ENCODE measurements at places on chromosomes 3 and 15. TPM values are rescaled to one million over a fixed set of nuclear protein-coding genes. Genes with fewer than 3 reads are reported as not detected.
A peak's percentile ranks its signal among the peaks of the same experiment; 100 is the strongest.

The SAMMSON gene
- not detected for total RNA-seq

The LRRC3B gene
- total RNA-seq, result not detected

The IGSF11 gene
- total RNA-seq, result 0.19 TPM

The DPPA2 gene
- total RNA-seq, result not detected

GRCh38 chr3:110736332-110736731 lies 335.3 kb upstream of the NECTIN3 start:
- H3K4me1 ChIP-seq, result no peaks in the 10 kb centered on the region
- no peaks in the 10 kb centered on the region for H3K27me3 ChIP-seq
- H3K36me3 ChIP-seq, result no peaks in the 10 kb centered on the region
- no peak overlapping the region for H3K4me3 ChIP-seq
- H3K27ac ChIP-seq, result no peak overlapping the region

The CRABP1 gene
- 0.65 TPM for total RNA-seq

GRCh38 chr3:8970971-8971589 lies 7.8 kb upstream of the RAD18 start:
- H3K27ac ChIP-seq, result no peak overlapping the region
- peaks cover 10% of the 10 kb centered on the region for H3K27me3 ChIP-seq
- H3K4me3 ChIP-seq, result no peak overlapping the region
- peak; percentile 69 for DNase-seq
- no peaks in the 10 kb centered on the region for H3K36me3 ChIP-seq

The MOBP gene
- 0.34 TPM for total RNA-seq

GRCh38 chr15:67548862-67549651 lies 6.6 kb downstream of the MAP2K5 start:
- peaks cover 39% of the 10 kb centered on the region for H3K4me1 ChIP-seq
- H3K27me3 ChIP-seq, result no peaks in the 10 kb centered on the region
- H3K36me3 ChIP-seq, result peaks cover 4% of the 10 kb centered on the region
- no peak overlapping the region for H3K27ac ChIP-seq
- no peak for DNase-seq

The CCDC191 gene
- total RNA-seq, result 5.4 TPM

DNA sequence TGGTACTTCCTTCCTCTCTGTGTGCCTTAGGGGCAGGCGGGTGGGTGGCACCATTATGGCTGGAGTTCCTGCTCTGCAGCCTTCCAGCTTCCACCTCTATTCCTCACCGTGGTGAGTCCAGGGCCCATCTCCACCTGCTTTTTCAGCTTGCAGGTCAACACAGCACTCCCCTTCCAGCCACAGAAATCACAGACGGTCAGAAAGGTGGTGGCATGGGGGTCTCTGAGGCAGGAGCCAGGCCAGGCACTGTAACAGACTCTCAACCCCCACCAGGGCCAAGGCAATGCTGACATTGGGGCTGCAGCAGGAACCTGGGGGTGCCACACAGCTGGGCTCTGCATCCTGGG lies 16.6 kb downstream of the KLF15 start:
- no peaks in the 10 kb centered on the region for H3K36me3 ChIP-seq
- DNase-seq, result no peak
- peaks cover 9% of the 10 kb centered on the region for H3K27me3 ChIP-seq
- H3K4me3 ChIP-seq, result no peak overlapping the region

GRCh38 chr15:54026891-54027290 lies 48.6 kb downstream of the UNC13C start:
- H3K4me1 ChIP-seq, result no peaks in the 10 kb centered on the region
- DNase-seq, result no peak
- no peak overlapping the region for H3K4me3 ChIP-seq
- no peaks in the 10 kb centered on the region for H3K36me3 ChIP-seq
- no peak overlapping the region for H3K27ac ChIP-seq

The CNTN4 gene
- 0.62 TPM for total RNA-seq

The RTP1 gene
- not detected for total RNA-seq

DNA sequence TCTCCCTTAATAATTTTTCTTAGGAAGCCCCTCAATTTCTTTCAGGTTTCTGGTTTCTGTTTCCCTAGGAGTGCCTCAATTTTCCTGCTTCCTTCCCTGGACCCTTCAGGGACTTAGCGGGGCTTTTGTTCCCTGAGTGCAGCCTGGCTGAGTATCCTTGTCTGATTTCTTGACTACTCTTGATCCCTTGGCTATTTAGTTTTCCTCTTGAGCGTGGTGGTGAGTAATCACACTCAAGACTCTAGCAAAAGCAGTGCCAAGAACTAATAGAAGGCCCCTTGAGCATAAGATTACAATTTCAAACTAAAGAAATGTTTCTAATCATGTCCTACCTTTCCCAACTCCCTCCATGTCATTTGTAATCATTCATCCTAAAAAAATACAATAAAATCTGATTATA lies 94.3 kb upstream of the C3orf80 start:
- H3K27me3 ChIP-seq, result peaks cover 35% of the 10 kb centered on the region
- no peaks in the 10 kb centered on the region for H3K36me3 ChIP-seq
- H3K4me3 ChIP-seq, result no peak overlapping the region
- H3K27ac ChIP-seq, result no peak overlapping the region
- no peak for DNase-seq
- peaks cover 15% of the 10 kb centered on the region for H3K4me1 ChIP-seq

- peaks cover 41% of the 10 kb centered on the region for H3K4me1 ChIP-seq
- peaks cover 37% of the 10 kb centered on the region for H3K27me3 ChIP-seq
- peaks cover 4% of the 10 kb centered on the region for H3K36me3 ChIP-seq
- no peak overlapping the region for H3K4me3 ChIP-seq
These were observed 6.3 kb downstream of the EPHB1 start for GRCh38 chr3:134801204-134801958.

The SLC24A5 gene
- total RNA-seq, result not detected

The HRG gene
- not detected for total RNA-seq

The SUSD5 gene
- not detected for total RNA-seq

- no peak overlapping the region for H3K27ac ChIP-seq
- H3K36me3 ChIP-seq, result peaks cover 5% of the 10 kb centered on the region
- peaks cover 6% of the 10 kb centered on the region for H3K4me1 ChIP-seq
- DNase-seq, result no peak
- no peaks in the 10 kb centered on the region for H3K27me3 ChIP-seq
These were observed 101.5 kb downstream of the ATG7 start for GRCh38 chr3:11373654-11374053.

GRCh38 chr3:17119201-17120072 lies 234.7 kb downstream of the PLCL2 start:
- H3K27me3 ChIP-seq, result no peaks in the 10 kb centered on the region
- no peak for DNase-seq
- peak overlapping the region; percentile 11 for H3K27ac ChIP-seq
- H3K4me1 ChIP-seq, result no peaks in the 10 kb centered on the region
- no peak overlapping the region for H3K4me3 ChIP-seq
- peaks cover 3% of the 10 kb centered on the region for H3K36me3 ChIP-seq

The CMC1 gene
- 22.8 TPM for total RNA-seq

- no peak for DNase-seq
- peaks cover 2% of the 10 kb centered on the region for H3K36me3 ChIP-seq
- H3K4me1 ChIP-seq, result peaks cover 12% of the 10 kb centered on the region
- no peak overlapping the region for H3K27ac ChIP-seq
- no peaks in the 10 kb centered on the region for H3K27me3 ChIP-seq
These were observed 1.8 kb downstream of the CCDC13 start for GRCh38 chr3:42771271-42771670.

The PP2D1 gene
- not detected for total RNA-seq

The UBL7 gene
- total RNA-seq, result 55.1 TPM

DNA sequence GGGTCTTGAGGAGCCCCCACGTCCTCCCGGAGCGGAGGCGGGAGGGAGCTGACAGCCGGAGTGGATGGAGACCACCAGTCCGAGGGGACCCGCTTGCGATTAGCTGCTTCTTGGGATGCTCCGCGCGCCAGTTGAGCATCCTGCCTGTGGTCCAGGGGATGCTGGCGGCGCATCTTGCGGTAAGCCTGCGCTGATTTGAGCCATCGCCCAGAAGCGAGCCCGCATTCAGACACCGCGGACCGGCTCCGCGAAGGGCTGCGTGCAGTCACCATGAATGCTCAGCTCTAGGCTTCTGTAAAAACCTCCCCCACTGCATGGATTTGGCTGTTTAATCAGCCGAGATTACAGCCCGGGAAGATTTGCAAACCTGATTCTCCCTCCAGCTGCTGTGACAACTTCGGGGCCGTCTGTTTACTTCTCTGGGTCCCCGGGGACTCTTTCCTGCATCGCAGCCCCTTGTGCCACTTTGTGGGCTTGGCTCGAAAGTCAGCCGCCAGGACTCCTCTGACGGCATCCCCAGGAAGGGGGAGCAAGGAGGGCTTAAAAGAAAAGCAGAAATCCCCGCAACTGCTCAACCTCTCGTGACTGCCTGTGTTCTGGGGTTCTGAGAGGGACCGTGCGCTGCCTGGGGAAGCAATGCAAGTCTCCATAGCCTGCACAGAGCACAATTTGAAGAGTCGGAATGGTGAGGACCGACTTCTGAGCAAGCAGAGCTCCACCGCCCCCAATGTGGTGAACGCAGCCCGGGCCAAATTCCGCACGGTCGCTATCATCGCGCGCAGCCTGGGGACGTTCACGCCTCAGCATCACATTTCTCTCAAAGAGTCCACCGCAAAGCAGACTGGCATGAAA lies 171.1 kb downstream of the KCNAB1 start:
- H3K27me3 ChIP-seq, result peaks cover 56% of the 10 kb centered on the region
- H3K4me1 ChIP-seq, result no peaks in the 10 kb centered on the region
- no peak overlapping the region for H3K27ac ChIP-seq
- H3K4me3 ChIP-seq, result peak overlapping the region; percentile 24
- DNase-seq, result no peak

GRCh38 chr15:66389859-66390381 lies 3.2 kb downstream of the MAP2K1 start:
- H3K27ac ChIP-seq, result peak overlapping the region; percentile 38
- H3K27me3 ChIP-seq, result no peaks in the 10 kb centered on the region
- peaks cover 3% of the 10 kb centered on the region for H3K36me3 ChIP-seq
- DNase-seq, result no peak

DNA sequence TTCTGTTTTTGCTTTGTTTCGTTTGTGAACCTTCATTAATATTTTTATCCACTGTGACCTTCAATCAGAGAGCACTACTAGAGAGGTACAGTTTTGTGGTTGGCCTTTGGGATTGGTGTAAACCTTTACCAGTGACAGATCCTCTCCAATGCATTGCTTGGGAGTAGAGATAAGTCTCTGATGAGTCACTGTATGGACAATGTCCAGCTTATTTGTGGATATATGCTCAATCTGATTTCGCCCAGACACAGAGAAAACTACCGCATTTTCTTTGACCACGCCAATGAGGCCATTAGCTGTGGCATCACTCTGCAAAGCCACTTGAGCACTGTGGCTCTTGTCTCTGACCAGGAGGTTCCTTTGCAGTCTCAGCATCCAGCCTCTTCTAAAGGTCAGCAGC lies 964.7 kb downstream of the TUSC7 start:
- H3K27me3 ChIP-seq, result no peaks in the 10 kb centered on the region
- H3K36me3 ChIP-seq, result no peaks in the 10 kb centered on the region
- H3K4me3 ChIP-seq, result no peak overlapping the region
- DNase-seq, result no peak
- H3K27ac ChIP-seq, result no peak overlapping the region

- no peaks in the 10 kb centered on the region for H3K36me3 ChIP-seq
- H3K4me1 ChIP-seq, result no peaks in the 10 kb centered on the region
- H3K4me3 ChIP-seq, result no peak overlapping the region
- H3K27ac ChIP-seq, result no peak overlapping the region
- no peak for DNase-seq
These were observed 329.0 kb upstream of the AZI2 start for GRCh38 chr3:28677581-28677980.

DNA sequence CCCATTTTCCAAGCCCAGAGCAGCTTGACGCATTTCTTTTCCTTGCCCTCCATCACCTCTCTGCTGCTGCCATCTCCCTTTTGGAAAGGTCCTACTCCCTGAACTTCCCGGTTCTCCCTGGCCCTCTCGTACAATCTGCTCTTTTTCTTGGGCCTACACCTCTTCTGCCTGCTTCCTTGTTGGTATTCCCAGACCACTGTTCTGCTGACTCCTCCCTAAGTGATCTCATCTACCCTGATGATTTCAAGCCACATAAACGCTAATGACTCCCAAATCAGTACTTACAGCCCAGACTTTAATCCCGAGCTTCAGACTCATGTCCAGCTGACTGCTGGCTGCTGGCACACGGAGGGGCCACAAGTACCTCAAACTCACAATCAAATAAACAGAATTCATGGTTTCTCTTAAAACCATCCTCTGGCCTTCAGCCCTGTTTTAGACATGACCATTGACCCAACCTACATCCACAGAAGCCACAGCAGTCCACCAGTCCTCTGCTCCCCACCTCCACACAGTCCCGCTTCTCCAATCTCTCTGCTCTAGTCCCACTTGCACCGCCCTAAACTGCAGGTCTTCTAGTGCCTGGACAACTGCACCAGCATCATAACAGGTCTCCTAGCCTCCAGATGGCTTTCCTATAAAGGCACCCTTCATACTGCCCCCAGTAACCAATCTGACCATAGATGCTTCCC lies 57.6 kb downstream of the AAGAB start:
- H3K27me3 ChIP-seq, result no peaks in the 10 kb centered on the region
- no peak for DNase-seq
- H3K4me3 ChIP-seq, result no peak overlapping the region
- H3K4me1 ChIP-seq, result peaks cover 17% of the 10 kb centered on the region
- H3K36me3 ChIP-seq, result peaks cover 11% of the 10 kb centered on the region

The ACKR4 gene
- not detected for total RNA-seq

DNA sequence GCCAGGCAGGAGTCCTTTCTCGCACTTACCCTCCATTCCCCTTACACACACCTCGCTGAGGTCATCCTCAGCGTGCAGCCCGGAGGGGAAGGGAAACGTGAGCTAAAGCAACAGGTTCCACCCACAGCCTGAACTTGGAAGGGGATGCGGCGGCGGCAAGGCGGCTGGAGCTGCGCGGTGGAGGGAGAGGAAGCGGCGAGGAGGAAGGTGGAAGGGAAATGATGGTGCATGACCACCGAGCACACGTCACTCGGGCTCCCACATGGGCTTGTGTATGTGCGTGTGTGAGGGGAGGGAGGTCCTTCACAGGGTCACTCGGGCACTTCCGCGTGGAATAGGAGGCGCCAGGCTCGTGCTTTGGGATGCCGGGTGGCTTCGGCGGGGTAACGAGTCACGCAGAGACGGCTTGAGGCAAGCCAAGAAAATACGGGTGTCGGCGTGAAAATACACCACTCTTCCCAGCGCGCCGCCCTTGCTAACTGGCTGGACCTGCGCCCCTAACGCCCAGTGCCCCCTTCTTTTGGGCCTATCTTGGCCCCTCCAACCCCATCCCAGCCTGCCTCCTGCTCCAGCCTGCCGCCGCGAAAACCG lies 225.5 kb upstream of the IL12A start:
- peak overlapping the region; percentile 83 for H3K4me3 ChIP-seq
- no peaks in the 10 kb centered on the region for H3K36me3 ChIP-seq
- H3K27me3 ChIP-seq, result peaks cover 66% of the 10 kb centered on the region
- H3K4me1 ChIP-seq, result peaks cover 13% of the 10 kb centered on the region
- H3K27ac ChIP-seq, result no peak overlapping the region

DNA sequence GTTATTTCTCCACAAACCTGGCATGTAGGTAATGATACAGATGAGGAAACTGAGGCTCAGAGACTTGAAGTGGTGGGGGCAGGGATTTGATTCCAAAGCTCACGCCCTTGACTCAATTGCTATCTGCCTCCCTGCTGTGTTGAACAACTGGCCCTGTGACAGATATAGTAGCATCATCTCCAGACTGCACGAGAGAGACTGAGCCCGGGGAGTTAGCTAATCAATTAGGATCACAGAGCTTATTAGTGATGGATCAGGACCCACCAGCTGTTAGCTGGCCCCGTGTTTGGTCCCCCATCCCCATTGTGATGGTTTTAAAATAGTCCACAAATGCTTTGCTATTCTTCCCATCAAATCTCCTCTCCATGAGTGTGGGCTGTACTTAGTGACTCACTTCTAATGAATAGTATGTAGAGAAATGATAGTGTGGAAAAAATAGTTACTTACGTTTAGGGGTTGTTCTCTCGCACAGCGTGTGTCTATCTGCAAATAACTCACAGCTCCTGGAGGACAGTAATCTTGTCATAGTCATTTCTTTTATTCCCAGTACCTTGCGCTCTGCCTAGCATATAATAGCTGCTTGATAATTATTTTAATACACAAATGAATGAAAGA lies 74.4 kb upstream of the KLF13 start:
- H3K27ac ChIP-seq, result no peak overlapping the region
- DNase-seq, result no peak
- H3K4me3 ChIP-seq, result no peak overlapping the region
- H3K4me1 ChIP-seq, result peaks cover 18% of the 10 kb centered on the region
- H3K36me3 ChIP-seq, result no peaks in the 10 kb centered on the region
